ENCODE measurements at places on chromosomes 5 and 9. TPM values are rescaled to one million over a fixed set of nuclear protein-coding genes. Genes with fewer than 3 reads are reported as not detected.

- no peak for DNase-seq
These were observed 304.7 kb downstream of the KIAA0825 start for GRCh38 chr5:94313696-94314095.

GRCh38 chr9:33082538-33083326 is 6.3 kb upstream of the SMU1 start:
- DNase-seq, result no peak

- DNase-seq, result peak; percentile 39
These were observed 23.4 kb downstream of the WNK2 start for GRCh38 chr9:93207326-93207814.

DNA sequence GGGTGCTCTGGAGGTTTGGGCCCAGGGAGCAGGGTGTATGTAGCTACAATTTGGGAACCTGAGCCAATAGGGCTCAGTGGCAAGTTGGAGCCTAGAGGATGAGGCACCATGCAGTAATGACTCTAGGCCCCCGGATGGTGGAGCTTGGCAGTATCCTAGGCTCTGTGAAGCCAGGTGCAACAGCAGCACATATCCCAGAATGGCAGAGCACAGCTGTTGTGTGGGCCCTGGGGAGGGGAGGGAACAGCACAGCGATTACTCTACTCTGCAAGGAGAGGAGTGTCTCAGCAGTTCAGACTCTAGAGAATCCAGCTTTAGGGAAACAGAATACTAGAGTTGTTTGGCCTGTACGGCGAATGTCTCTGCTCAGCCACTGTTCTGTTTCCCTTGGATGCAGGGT is 56.1 kb downstream of the LRRTM2 start:
- DNase-seq, result no peak

The MOB3B gene
- 0.83 TPM for total RNA-seq

DNA sequence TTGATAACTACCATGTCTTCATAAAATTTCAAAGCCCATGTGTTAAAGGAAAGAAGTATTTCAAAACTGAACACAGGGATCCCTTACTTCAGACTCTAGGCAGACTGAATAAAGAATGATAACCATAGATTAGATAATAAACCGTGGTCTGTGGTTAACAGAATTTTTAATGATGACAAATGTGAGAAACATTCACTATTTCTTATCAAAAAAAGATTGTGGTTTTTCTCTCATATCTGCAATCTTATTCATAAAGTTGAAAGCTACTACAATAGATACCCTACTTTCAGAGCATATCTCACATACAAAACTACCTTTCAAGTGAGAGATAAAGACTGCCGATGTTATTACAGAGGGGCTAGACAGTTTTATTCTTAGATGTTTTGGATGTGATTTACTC is 816.8 kb upstream of the DMAC1 start:
- no peak for DNase-seq

- DNase-seq, result peak; percentile 71
These were observed 171.4 kb downstream of the MCTP1 start for GRCh38 chr5:95113489-95113888.

DNA sequence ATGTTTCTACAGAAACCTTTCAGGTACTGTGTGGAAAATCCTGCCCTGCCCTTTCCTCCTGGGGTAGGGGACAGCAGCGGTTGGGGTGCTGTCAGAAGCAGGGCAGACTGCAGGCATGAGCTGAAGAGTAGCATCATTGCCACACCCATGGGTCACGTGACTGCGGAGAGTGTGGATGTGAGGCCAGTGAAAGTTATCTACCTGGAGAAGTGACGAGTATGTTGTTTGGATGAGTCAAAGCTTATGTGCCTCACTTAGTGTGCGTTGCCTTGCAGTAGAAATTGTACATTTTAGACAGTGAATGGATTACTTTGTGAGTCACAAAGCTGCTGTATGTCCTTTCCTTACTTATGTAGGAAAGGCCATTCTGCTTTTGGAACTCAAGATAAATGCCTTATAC is 21.7 kb upstream of the ACTBL2 start:
- peak; percentile 38 for DNase-seq

The DRD1 gene
- 0.06 TPM for total RNA-seq

The FBXW11 gene
- total RNA-seq, result 63.1 TPM

- no peak for DNase-seq
These were observed 267.7 kb downstream of the NTRK2 start for GRCh38 chr9:84937180-84937579.

The PCDHB3 gene
- total RNA-seq, result 0.11 TPM

GRCh38 chr5:2375757-2376250 is 375.7 kb downstream of the IRX2 start:
- no peak for DNase-seq

The HMGCS1 gene
- total RNA-seq, result 23.0 TPM
